ENCODE measurements at places on chromosomes 3 and 15.
A peak's percentile ranks its signal among the peaks of the same experiment; 100 is the strongest.

GRCh38 chr3:49022688-49023171 lies 809 bp downstream of the NDUFAF3 start:
- DNase-seq: no peak

DNA sequence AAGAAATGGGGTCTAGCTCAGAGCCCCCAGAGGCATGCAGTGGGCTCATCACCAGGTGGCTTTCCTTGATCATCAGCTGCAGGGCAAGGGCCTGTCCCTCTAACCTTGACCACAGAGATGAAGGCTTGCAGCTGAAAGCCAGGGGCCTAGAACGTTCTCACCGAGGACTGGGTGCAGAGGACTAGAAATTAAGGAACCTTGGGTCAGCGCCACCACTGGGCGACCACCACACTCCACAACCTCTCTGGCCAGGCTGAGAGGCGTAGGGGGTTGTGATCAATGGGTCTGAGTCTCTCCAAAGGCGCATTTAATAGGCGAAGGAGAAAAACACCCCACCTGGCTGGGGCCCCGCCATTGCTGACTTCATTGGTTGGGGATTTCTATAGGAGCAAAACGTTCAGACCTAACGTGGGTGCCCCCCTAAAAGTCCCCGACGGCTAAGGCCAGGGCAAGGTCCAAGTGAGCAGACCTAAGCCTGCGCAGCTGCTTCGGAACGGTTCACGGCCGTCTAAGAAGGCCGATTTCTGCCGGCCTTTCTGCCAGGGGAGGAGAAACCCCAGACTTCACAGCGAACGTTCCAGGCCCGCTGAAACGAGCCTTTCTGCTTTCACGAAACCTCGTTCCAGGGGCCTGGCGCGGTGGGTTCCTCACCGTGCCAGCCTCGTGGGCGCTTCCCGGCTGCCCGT lies 915 bp downstream of the BCL2L10 start:
- no peak for DNase-seq

- no peak for DNase-seq
These were observed 116.5 kb upstream of the CMC1 start for GRCh38 chr3:28124882-28125281.

GRCh38 chr15:52113235-52113634 lies 660 bp upstream of the BCL2L10 start:
- DNase-seq: no peak

- no peak for DNase-seq
These were observed 186.4 kb downstream of the ADAMTS9 start for GRCh38 chr3:64501298-64501906.

GRCh38 chr3:161413855-161414210 lies 42.5 kb upstream of the SPTSSB start:
- no peak for DNase-seq

DNA sequence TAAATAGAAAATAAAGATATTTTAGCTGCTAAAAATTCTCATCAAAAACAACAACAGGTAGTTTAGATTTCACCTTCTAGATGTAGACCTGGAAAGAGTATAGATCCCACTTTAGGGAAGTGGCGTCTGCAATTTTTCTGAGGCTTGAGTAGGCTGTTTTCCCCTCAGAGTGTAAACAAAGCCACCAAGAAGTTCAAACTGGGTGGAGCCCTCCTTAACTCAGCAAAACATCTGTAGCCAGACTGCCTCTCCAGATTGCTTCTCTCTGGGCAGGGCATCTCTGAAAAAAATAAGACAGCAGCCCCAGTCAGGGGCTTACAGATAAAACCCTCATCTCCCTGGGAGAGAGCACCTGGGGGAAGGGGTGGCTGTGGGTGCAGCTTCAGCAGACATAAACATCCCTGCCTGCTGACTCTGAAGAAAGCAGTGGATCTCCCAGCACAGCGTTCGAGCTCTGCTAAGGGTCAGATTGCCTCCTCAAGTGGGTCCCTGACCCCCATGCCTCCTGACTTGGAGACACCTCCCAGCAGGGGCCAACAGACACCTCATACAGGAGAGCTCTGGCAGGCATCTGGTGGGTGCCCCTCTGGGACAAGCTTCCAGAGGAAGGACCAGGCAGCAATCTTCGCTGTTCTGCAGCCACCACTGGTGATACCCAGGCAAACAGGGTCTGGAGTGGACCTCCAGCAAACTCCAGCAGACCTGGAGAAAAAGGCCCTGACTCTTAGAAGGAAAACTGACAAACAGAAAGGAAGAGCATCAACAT lies 259.6 kb downstream of the STXBP5L start:
- no peak for DNase-seq

- DNase-seq: no peak
These were observed 34.2 kb downstream of the KAT2B start for GRCh38 chr3:20074226-20075063.

DNA sequence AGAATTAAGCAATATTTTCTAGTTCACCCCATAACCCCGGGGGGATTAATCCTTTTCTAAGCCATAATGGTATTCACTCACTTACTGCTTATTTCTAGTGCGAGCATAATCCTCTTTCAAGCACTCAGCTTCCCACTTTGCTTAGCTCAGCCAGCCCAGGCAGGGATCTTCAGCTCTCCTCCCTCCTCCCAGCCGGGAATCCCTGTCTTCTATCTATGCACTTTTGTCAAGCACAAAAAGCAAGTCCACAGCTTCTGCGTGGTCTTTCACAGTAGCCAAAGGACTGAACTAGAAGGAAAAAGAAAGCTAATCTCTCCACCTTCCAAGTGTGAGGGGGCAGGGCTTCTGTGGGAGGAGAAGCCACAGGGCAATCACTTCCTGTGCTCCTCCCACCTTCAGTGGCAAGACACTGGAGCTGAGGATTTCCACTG lies 62.8 kb downstream of the PEX5L start:
- no peak for DNase-seq

DNA sequence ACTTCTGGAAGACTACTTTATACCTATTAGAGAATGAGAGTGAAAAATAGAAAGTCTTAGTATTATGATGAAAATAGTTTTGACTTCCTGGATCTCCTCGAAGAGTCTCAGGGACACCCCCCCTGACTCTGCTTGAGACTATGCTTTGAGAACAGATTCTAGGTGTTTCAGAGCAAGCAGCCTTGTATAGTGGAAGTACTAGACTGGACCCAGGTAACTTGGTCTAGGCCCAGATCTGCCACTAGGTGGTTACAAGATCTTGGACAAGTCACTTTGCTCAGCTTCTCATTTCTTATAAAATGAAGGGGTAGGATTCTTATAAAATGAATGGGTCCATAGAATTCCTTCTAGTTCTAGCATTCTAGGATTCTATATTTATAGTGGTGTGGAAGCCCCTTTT lies 9.1 kb downstream of the ABHD5 start:
- no peak for DNase-seq

GRCh38 chr3:4742359-4742758 lies 236.9 kb upstream of the BHLHE40 start:
- no peak for DNase-seq

- DNase-seq: no peak
These were observed 6.7 kb upstream of the DGKG start for GRCh38 chr3:186368717-186369116.

GRCh38 chr15:29612701-29613100 lies 209.6 kb downstream of the TJP1 start:
- DNase-seq: no peak

DNA sequence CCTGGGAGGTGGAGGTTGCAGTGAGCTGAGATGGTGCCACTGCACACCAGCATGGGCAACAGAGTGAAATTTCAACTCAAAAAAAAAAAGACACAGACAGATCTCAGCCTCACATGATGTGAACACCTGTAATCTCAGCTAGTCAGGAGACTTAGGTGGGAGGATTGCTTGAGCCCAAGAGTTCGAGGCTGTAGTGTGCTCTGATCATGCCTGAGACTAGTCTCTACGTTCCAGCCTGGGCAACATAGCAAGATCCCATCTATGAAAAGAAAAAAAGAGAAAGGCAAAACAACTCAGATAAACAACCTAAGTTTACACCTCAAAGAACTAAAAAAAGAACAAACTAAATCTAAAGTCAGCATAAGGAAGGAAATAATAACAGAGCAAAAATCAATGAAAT lies 11.0 kb downstream of the SCAPER start:
- DNase-seq: no peak

DNA sequence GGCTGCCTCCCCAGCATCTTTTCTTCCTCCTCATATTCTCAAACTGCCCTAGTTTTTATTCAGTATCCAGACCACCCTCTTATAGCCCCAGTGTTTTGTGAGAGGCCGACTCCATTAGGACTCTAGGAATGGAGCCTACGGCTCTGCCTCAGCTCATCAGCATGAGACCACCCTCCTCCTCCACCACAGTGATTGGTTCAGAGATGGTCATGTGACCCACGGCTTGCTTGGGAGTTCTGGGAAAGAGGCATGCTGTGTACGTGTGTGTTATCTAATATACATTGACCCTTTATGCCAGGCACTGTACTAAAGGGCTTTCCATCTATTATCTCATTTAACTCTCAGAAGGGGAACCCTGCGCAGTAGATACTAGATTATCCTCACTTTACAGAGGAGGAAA lies 17.8 kb upstream of the CMTM7 start:
- no peak for DNase-seq

DNA sequence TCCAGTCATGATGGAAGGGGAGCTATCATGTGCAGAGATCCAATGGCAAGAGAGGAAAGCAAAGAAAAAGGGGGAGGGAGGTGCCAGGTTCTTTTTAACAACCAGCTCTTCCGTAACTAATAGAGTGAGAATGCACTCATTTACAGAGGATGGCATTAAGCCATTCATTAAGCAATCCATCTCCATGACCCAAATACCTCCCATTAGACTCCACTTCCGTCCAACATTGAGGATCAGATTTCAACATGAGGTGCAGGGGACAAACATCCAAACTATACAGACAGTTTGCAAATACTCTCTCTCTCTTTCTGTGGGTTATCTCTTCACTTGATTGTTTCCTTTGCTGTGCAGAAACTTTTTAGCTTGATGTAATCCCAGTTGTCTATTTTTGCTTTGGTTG lies 21.2 kb downstream of the ZDHHC23 start:
- DNase-seq: no peak

DNA sequence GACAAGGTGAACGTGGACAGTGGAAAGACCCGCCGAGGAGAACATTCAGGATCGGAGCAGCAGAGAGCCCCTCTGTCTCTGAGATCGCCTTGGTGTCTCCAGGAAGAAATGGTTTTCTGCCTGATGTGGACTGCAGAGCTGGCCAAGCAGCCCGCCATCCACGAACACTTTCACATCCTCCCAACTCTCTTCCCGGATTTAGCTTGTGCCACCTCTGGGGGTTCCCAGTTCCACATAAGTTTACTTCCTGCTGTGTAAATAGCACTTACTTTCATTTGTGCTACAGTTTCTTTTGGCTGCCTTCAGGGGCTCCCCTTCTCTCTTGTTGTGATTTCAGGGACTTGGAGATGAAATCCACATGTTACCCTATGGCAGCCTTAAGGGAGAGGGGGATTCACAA lies 48.4 kb downstream of the SEMA5B start:
- no peak for DNase-seq

GRCh38 chr3:6549296-6549695 lies 311.6 kb upstream of the GRM7 start:
- peak; percentile 57 for DNase-seq

- DNase-seq: no peak
These were observed 68.2 kb downstream of the SIDT1 start for GRCh38 chr3:113600418-113601182.

DNA sequence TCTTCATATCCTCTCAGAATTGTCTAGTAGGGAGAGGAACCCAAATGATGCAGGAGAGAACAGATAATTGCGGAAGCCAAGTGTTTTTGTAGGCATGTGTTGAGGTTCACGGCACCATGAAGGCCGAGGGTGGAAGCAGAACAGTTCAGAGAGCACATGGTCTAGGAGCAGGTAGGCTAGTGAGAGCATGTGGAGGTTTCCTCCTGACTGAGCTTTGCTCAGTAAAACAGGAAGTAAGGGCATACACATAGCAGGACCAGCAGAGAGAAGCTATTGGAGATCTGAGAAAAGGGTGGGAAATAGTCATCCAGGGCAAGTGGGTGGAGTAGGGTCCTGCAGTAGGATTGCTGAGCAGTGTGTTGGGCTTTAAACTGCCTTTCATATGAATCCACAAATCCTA lies 491.1 kb downstream of the FHIT start:
- no peak for DNase-seq

- no peak for DNase-seq
These were observed 35.7 kb upstream of the DLG1 start for GRCh38 chr3:197333901-197334639.

DNA sequence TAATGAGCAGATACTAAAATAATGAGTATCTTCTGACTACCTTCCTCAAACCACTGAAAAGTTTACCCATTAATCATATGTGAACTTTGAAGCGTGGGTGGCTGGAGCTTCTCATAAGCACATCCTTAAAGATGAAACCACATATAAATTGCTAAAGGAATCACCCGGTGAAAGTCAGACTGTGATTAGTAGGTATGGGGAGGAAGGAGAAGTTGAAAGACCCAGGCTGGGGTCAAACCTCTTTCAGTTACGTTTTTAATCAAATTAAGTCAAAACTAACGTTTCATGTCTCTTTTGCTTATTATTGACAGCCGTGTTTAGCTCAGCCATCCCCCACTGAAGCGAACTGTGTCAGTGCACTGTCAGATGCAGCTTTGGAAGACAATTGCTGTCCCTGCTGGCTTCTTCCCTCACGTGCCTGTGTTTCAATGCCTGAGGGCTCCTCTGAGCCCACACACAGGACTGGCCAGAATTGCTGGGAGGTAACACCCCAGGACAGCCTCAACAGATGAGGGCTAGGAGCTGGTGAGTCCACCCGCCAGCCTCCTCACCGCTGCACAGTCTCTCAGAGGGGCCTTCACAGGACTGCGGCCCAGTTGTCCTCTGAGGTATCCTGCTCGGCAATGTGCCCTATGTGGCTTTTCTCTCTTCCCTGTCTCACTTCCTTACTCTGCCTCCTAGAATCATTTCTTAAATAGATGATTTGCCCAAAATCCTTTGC lies 29.3 kb upstream of the SH3BP5 start:
- DNase-seq: no peak

- DNase-seq: no peak
These were observed 82.3 kb downstream of the LRTM1 start for GRCh38 chr3:54845551-54845950.
